Stimulated activated CD8-positive, alpha-beta memory T cell treated with anti-CD3 and anti-CD28 coated beads, Interleukin-2, amount 100 ng/mL, for 1 hour (primary cell): ENCODE measurements at places on chromosomes 2 and 18.

DNA sequence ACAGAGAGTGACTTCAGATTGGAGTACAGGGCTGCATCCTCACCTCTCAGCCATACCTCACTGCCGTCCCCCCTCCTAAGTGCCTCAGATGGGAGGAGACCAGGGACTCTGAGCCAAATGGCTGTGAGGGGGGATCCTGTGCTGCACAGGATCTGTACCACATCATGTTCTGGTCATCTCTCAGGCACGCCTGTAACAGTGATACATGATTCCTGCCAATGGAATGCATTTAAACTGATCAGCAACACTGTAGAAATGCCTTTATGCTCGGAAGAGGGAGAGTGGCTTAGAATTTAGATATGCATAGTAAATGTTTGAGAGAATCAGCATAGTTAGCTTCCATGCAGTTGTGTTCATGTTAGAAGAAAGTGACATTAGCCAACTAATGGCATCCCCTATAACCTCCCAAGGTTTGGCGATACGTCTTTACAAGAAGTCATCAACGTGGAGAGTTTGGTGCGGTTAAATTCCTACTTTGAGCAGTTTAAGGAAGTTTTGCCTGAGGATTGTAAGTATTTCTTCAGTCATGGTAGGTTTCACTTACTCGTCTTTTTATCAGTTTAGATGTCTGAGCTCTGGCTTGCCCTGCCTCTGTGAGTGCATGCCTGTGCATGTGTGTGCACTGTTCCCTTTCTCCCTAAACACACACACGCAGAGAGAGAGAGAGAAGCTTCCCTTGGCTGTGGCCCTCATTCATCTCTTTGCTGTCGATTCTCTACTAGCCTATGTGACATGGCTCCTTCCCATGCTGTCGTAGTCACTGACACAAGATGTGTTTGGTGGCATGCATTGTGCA is 40.0 kb downstream of the COA5 start:
- no peak for DNase-seq

DNA sequence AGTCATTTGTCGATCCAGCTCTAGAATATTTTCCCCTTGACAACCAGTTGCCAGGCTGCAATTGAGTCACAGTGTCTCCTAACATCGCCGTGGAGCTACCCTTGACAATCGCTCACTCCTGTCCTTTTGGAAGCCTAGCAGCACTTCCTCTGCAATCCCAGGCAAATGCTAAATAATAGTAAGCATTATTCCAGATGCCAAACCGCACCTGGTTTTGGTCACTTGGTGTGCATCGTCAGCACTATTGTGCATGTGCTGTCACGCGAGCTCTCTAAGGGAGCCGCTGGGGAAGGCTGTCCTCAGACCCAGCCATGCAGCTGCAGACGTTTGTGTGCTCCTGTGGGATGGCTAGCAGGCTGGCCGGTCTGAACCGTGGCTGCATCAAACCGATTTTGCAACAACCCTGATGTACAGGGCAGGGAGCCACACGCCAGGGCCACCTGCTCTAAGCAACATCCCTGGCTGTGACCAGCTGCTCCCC is 549.5 kb upstream of the ID2 start:
- DNase-seq, result no peak

GRCh38 chr2:96637385-96638143 is 548 bp downstream of the KANSL3 start:
- DNase-seq, result peak; percentile 47

- no peak for DNase-seq
These were observed 1.7 kb downstream of the TP53I3 start for GRCh38 chr2:24082787-24083566.

- DNase-seq, result no peak
These were observed 34.8 kb downstream of the ABHD3 start for GRCh38 chr18:21669736-21670285.

DNA sequence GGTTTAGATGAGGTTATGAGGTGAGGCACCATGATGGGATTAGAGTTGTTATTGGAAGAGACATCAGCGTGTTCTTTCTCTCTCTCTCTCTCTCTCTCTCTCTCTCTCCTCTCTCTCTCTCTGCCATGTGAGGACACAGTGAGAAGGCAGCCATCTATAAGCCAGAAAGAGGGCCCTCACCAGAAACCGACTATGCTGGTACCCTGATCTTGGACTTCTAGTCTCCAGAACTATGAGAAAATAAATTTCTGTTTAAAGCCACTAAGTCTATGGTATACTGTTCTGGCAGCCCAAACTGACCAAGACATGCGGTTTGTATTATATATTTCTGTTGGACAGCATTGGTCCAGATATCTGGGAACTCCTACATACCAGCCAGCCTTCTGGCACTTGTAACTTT is 3.5 kb upstream of the LIPG start:
- DNase-seq, result no peak

DNA sequence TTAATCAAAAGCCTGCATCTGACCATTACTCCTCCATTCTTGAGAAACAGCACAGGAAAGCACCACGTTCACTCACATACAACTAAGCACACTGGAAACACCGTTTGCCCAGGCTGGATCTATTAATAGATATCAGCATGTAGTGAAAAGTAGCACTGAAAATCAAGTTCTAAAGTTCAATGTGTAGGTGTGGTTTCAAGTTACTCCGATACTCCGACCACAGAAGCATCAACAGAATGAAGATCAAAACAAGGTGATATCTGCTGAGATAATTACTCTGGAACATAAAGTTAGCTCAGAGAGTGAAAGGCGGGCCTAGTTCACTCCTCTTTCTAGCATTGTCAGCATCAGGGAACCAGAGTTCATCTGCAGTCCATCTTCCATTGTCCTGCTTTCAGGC is 1367.4 kb upstream of the ACVR2A start:
- no peak for DNase-seq

GRCh38 chr2:197258580-197258979 is 52.0 kb downstream of the ANKRD44 start:
- no peak for DNase-seq

DNA sequence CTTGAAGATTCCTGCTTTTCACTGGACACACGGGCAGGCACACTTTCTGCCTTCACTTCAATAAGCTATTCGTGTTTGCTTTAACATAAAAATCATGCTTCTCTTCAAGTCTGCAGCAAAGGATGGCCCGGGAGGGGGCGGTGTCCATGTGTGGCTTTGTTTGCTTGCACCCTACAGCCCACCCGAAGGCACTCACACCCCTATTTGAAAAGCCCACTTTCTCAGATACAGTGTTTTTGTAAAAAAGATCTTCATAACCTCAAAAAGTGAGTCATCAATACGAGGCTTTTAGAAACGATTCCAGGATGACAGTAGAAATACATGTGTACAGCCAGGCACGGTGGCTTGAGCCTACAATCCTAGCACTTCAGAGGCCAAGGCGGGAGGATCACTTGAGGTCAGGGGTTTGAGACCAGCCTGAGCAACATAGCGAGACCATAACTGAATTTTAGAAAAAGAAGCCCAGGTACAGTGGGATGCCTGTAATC is 36.5 kb upstream of the HPCAL1 start:
- DNase-seq, result no peak

- no peak for DNase-seq
These were observed 2.9 kb downstream of the ACKR3 start for GRCh38 chr2:236572482-236572881.

- DNase-seq, result no peak
These were observed 43.7 kb upstream of the NYAP2 start for GRCh38 chr2:225355788-225356187.

DNA sequence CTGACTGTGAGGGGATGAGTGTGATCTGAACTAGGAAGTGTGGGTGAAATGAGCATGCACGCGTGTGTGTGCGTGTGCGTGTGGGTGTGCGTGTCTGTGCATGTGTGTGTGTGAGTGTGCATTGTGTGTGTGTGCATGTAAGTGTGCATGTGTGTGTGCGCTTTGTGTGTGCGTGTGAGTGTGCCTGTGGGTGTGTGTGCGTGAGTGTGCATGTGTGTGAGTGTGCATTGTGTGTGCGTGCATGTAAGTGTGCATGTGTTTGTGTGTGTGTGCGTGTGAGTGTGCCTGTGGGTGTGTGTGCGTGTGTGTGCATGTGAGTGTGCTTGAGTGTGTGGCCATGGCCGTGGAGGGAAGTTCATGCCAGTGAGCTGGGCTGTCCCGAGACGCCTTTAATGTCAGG is 76.3 kb downstream of the RTP5 start:
- no peak for DNase-seq

- DNase-seq, result no peak
These were observed 44.3 kb upstream of the TGIF1 start for GRCh38 chr18:3405713-3406112.

- no peak for DNase-seq
These were observed 1.1 kb downstream of the HNRNPLL start for GRCh38 chr2:38601463-38602135.

DNA sequence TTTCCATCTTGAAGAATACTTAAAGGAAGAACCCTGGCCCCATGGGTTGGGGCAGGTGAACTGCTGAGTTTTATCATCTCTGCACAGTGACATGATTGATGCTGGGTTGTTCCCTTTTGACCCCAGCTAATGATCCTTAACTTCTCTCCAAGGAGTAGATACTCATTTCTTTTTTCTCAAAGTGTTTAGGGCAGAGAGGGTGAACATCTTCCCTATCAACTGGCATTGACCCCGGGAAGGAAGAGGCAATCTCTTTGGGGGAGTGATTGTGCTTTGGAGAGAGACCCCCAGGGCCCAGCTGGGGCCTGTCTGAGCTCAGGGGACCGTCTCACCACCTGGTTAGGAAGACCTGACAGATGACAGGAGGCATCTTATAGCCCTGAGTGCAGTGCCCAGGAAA is 190.6 kb downstream of the FHOD3 start:
- no peak for DNase-seq

GRCh38 chr18:76425146-76426131 is 69.6 kb downstream of the ZNF516 start:
- no peak for DNase-seq

GRCh38 chr2:227312579-227312978 is 12.5 kb upstream of the MFF start:
- DNase-seq, result no peak

GRCh38 chr2:220281771-220282170 is 654.3 kb downstream of the SLC4A3 start:
- no peak for DNase-seq

DNA sequence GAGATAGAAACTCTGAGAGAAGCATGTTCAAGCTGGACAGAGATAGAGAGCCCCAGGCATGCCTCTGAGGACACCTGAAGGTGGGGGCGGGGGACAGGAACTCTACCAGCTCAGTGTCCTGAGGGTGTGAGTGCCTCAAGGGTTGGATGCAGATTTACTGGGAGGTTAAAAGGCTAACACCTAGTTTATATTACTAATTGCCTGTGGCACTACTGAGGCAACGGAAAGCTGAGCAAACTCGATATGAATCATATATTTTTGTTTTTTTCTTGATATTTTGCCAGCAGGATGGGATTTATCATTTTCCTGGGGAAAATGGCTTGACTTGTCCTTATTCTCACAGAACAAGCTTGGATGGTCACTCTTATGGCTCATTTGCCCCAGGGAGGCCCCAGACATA is 319.5 kb downstream of the ALK start:
- DNase-seq, result no peak

GRCh38 chr2:18178736-18179349 is 300.4 kb downstream of the KCNS3 start:
- DNase-seq, result no peak

GRCh38 chr2:216130346-216130971 is 21.3 kb downstream of the XRCC5 start:
- DNase-seq, result no peak

DNA sequence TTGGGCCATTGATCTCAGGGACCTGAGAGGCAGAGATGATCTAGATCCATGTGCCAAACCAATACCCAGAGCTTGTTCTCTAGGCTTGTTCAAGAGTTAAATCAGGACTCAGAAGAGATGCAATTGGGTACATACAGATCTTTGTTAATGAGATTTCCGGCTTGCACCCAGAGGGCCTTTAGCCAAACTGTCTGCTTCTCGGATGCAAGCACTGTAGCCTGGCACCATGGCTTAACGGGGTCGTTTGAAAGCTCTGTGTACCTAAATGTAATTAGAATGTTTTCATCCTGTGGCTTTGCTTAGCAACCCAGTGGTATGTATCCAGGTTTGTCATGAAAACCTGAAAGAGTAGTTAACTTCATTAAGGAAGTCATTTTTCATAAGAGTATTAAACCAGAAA is 94.2 kb downstream of the TPGS2 start:
- DNase-seq, result no peak

DNA sequence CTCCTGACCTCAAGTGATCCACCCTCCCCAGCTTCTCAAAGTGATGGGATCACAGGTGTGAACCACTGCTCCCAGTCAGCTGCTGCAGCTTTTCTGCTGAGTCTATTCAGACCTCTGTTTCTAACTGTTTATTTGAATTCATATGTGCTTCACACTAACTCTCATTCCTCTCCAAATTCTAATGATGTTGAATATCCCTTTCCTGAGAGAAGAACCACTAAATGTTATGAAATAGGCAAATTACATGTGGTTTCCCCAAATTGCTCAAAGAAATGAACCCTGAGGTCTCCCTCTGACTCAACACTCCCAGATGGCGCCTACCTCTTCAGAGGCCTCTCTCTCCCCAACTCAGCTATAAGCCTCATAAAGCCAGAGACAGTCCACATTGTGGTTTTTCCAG is 98.6 kb downstream of the IRS1 start:
- no peak for DNase-seq

GRCh38 chr2:109726379-109727270 is 67.5 kb upstream of the RGPD5 start:
- no peak for DNase-seq

GRCh38 chr18:23412351-23412964 is 40.6 kb upstream of the RIOK3 start:
- DNase-seq, result no peak

GRCh38 chr2:199818754-199819153 is 32.2 kb downstream of the FTCDNL1 start:
- no peak for DNase-seq

DNA sequence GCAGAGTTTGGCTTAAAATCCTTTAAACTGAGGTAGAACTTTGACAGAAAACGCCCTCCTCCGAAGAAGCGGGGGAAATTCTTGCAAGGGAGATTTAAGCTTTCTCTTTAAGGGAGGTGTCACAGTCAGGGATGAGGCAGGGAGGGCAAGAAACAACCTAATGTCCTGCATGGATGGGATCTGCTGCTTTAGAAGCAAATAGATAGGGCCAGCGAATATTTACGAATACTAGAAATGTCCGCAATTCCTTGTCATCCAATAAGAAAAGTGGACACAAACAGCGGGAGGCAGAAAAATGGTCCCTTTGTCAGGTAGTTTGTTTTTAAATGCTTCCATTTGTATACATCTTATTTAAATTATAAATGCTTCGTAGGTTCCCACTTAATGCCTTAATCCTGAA is 12.0 kb downstream of the MEIS1 start:
- DNase-seq, result no peak

DNA sequence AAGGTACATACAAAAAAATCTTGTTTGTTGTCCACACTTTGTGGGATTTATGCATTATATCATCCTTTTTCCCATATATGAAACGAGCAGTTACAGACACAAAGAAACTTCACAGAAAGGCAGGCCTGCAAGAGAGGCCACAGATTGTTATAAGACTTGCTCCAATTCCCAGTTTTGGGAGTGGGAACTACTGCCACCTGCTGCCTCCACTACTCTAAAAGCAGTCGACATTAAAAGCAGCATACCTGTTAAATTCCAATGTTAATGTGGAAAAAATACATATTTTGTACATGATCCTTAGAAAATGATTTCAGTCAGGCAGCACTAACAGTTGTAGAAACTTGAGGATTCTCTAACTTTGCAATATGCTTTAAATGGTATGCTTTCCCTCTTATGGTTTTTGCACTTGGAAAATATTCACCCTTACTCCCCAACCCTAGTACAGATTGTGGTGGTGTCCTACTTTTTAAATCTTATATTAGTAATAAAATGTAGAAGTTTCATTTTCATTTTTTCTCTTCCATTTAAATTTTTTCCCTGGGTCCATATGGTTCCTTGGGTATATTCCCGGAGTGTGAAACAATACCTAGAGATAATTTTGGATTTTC is 37.9 kb downstream of the SLC38A11 start:
- no peak for DNase-seq
